ENCODE measurements at places on chromosomes 2 and 18.

DNA sequence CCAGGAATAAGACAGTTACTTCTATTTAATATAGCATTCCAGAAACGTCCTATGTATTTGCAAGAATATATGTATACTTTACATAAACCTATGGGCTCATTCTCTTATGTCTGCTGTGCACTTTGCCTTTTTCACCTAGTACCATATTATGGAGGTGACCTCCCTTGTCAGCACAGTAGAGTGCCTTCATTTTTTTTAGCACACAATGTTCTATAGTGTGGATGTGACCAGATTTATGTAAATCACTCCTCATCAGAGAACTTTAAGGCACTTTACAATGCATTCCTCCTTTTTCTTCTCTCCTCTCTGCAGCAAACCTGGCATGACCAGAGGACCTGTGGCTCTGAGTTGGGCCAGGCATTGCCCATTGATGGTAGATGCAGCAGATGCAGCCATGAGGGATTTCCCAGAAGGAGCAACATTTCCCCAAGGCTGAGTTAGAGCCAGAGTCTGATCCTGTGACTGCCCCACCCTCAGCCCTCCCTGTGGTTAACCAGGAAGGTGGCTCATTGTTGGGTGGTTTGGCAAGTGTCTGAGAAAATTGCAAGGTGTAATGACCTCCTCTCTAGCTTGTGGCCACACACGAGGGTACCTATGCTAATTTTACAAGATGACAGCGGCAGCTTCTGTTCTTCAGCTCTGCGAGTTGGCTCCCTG lies 76.5 kb upstream of the DLX2 start:
- no peak for DNase-seq

- no peak for DNase-seq
These were observed 228.8 kb downstream of the VAPA start for GRCh38 chr18:10142496-10143160.

DNA sequence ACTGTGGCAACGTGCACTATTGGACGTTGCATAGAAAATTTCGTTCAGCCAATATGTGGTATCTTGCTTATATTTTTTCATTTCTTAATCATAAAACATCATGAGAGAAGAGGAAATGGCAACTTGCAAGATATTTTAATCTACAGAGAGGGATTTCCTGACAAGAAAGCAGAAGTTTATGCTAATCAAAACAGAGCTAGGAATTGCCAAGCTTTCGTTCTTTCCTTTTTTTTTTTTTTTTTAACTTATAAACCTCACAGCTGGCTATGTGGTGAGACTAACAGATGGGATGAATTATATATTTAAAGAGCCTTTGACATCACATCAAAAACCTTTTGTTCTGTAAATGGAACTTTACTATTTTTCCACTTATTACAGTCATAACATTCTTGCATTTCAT lies 1136.9 kb upstream of the TMEFF2 start:
- DNase-seq, result no peak

DNA sequence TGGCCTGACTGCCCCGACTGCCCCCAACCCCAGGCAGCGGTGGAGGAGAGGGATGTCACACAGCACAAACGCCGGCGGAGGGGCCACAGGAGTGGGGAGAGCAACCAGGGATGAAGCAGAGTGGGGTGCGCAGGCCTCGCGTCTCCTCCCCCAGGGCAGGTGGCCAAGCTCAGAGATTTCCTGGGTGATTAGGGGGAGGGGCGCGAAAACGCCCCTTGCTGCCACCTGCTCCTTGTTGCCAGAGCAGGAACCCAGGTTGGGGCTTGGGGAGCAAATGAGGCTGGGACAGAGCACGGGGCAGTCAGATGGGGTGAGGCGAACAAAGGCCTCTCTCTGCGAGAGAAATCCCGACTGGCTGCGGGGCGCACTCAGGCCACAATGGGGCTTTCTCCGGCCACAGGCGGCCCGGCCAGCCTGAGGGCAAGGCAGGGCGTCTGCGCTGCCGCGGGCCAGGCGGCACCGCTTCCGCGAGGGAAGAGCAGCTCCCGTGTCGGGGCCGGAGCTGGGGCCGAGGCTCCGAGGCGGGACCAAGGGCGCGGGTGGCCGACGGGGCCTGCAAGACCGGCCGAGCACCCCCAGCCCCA lies 11.5 kb downstream of the TEX44 start:
- DNase-seq, result no peak

GRCh38 chr2:234981197-234982095 lies 29.6 kb downstream of the SH3BP4 start:
- no peak for DNase-seq

GRCh38 chr2:75792146-75792545 lies 81.4 kb upstream of the GCFC2 start:
- no peak for DNase-seq

DNA sequence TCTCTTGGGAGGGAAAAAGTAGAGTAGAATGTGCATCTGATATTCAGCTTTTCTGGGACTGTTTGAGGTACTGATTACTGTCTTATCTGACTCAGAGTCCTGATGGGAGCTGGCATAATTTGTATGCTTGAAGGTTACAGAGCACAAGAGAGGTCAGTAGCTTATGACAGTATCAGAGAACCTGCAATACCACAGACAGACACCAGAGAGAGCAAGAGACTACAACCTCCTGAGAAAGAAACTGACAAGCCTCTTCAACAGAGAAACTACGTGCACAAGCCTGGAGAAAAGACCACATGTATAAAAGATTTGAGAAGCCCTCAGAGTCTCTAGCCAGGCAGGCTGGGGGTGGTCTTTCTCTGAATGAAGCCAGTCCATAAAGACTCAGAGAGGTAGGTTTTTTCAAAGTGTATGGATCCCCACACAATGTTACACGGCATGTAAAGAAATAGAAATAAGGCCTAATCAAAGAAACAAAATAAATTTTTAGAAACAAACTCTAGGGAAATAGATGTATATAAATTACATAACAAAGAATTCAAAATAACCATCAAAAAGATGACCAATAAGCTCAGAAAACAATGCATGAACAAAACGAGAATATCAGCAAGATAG lies 568.3 kb downstream of the LRRTM4 start:
- DNase-seq, result no peak

DNA sequence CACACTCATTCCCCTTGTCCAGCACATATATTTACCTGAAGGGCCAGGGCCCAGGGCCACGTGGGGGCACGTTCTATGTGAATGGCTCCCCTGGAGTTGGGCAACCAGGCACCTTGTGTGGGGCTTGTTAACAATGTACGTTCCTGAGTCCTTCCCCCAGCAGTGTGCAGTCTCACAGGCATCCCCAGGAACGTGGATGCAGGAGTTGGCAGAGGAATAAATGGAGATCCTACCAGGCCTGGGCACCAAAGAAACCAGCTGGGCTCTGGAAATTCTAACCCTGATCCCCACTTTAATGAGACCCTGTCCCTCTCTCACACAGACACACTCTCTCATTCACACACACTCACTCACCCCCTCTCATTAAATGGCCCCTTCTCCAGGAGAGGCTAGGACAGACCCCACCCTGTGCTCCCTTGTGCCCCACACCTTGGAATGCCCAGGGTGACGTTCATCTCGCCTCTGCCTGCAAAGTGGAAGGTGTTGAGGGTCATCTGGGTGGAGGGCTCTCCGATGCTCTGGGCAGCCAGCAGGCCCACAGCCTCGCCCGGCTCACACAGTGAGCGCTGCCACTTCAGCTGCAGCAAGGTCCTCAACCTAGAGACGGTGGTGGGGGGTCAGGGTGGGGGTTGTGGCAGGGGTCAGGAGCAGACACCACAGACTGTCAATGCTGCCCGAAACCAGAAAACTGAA lies 65.6 kb downstream of the POLR1A start:
- DNase-seq, result no peak

- DNase-seq, result no peak
These were observed 277.2 kb upstream of the TMEFF2 start for GRCh38 chr2:192471982-192472381.

- no peak for DNase-seq
These were observed 71.7 kb downstream of the DNMT3A start for GRCh38 chr2:25270061-25270460.

- no peak for DNase-seq
These were observed 222.6 kb downstream of the NCKAP5 start for GRCh38 chr2:133345638-133346037.

DNA sequence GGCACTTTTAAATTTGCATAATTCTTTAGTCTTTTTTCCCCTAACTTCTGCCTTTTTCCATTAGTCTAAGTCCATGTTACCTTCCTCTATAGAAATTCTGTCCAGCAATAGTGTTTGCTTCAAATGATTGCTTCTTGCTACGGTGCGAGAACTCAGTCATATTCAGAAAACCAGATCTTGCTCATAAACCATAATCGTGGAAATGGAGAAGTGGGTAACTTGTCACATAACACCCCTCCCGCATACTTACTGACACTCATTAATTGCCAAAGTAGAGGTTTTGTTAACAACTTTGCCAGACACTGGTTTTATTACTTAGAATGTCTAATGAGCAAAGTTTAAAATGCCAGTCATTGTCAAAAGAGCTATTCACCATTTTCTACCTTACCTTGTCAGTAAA lies 94.3 kb upstream of the TWSG1 start:
- DNase-seq, result no peak

DNA sequence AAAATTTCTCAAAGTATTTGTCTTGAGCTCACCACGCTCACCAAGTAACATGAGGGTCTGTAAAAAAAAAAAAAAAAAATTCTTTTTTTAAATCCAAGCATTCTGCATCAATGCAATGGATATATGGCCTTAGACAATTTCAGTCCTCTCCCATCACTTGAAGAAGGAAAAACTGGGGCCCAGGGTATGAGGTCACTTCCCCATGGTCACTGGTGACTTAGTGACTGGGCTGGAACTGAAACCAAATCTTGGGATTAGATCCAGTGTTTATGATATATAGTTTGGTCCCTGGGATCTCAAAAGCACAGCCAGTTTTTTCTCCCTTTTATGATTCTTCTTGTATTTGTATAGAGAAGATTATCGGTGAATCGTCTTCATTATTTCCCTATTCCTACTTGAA lies 477.9 kb upstream of the TNP1 start:
- DNase-seq, result no peak

DNA sequence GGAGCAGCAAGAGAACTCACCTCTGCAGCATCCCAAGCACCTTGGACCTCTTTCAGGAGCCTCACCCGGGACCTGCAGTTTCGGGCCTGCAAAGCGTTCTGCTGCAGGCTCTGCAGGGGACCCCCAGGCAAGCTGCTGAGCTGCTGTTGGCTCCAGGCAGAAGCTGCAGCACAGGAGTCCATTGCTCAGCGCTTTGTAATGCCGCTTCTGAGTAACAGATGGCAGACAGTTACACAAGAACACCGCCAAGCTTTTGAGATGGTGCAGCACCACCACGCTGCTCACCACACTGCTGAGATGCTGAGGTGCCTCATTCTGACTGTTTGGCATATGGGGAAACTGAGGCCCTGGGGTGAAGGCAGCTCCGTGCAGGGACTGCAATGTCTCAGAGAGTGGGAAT lies 1.9 kb upstream of the GALNT14 start:
- no peak for DNase-seq

- DNase-seq, result no peak
These were observed 144.2 kb upstream of the PKDCC start for GRCh38 chr2:41903474-41904135.

DNA sequence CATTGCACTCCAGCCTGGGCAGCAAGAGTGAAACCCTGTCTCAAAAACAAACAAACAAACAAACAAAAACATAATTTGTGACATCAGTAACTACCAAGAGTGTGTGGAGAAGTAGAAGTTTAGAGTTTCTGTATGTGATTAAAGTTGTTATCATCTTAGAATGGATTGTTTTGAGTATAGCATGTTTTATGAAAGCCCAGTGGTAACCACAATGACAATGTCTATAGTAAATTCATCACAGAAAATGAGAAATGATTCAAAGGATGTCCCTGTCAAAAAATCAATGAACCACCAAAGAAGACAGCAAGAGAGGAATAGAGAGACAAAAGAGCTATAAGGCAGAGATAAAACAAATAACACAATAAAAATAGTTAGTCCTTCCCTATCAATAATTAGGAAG lies 1299.2 kb downstream of the CNTNAP5 start:
- DNase-seq, result no peak

DNA sequence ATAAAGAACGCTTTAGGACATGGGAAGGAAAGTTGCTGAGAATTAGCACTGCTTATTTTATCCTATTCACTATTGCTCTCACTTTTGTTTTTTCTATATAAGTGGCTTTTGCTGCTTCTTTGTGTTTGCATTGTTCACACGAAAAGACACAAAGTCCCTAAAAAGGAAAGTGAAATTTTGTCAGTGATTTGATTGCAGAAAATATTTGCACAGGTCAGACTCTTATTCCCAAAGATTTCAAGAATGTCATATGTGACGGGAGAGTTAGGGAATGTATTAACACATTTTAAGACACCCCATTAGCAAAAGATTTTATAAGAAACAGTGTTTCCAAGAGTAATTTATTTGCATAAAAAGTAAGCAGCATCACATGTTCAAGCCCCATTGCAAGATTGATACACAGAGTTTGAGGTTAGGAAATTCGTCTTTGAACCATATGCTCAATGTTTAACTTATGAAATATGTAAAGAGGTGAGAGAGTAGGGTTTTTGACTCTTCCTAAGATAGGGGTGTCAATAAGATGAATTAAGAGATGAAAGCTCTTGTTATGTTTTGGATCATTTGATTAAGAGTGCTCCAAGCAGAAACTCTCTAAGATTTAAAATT lies 57.0 kb downstream of the CCDC102B start:
- no peak for DNase-seq

Measured in activated effector memory CD4-positive, alpha-beta T cell treated with Interleukin-2 at 50 U/mL for 16 hours (primary cell).